Stimulated activated CD4-positive, alpha-beta T cell treated with anti-CD3 and anti-CD28 coated beads, Interleukin-4, amount 100 ng/mL, for 24 hours (primary cell): ENCODE measurements at places on chromosomes 6 and 20.

GRCh38 chr6:142846883-142847287 is 98.1 kb downstream of the HIVEP2 start:
- no peak for DNase-seq

GRCh38 chr6:87879132-87879861 is 168.3 kb upstream of the SPACA1 start:
- DNase-seq: no peak

DNA sequence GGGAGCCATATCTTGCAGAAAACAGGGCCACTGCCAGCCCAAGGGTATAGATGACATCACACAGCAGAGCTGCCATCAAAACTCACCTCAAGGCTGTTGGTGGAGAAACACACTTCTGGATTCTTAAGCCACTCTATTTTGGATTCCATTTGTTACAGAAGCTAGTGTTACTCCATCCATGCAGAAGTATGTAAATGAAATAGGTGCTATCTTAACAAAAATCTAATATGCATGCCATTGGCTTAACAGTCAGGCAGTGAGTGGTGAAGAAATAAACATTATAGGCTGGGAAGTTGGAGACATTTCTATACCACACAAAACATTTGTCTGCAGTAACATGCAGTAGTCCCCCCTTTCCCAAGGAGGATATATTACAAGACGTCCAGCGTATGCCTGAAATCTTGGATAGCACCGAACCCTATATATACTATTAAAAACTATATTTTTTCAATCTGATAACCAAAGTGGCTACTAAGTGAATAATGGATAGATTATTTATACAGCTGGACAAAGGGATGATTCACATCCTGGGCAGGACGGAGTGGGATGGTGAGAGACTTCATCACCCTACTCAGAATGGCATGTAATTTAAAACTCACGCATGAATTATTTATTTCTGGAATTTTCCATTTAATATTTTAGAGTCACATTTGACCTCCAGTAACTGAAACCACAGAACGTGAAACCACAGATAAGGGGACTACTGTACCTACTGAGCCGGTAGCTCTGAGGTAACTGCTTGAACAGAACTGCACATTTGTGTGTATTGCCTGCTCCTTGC is 160.0 kb upstream of the PLN start:
- DNase-seq: no peak

DNA sequence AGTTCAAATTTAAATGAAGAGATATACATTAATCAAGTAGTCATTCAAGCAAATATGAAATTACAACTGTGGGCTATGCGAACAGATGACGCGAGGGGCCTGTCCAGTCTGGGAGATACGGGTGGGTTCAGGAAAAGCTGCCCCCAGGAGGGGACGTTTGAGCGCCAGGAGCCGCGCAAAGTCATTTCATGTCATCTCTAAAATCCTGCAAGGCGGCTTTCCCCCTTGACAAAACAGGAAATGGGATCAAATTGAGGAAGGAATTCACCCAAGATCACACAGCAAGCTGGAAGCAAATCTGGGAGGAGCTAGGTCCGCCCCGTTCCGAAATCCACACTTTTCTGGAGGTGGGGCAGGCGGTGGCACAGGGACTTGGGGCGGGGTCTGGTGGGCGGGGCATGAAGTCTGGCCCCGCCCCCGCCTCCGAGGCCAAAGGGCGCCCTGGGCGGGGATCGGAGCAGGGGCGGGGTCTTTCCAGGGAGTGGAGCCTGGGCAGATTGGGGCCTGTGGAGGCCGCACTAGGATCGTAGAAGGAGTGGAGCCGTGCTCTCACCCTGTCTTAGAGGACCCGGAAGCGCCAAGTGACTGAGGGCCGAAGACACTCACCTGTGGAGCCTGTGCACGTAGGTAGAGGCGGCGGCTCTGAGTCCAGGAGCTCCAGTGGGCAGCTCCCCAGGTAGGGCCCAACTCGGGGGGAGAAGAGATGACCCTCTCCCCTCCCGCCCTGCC is at the start of gene LPIN3:
Gene LPIN3 (plus strand): TSS at position 495 of the 729 bp plus-strand sequence. CDS start 4,983 bp downstream, outside the sequence.
- peak; percentile 42 for DNase-seq

GRCh38 chr20:11957911-11958310 is 40.2 kb downstream of the BTBD3 start:
- no peak for DNase-seq

- no peak for DNase-seq
These were observed 107.7 kb downstream of the CD109 start for GRCh38 chr6:73803562-73804241.

GRCh38 chr6:83637953-83638352 is 70.9 kb downstream of the SNAP91 start:
- no peak for DNase-seq

DNA sequence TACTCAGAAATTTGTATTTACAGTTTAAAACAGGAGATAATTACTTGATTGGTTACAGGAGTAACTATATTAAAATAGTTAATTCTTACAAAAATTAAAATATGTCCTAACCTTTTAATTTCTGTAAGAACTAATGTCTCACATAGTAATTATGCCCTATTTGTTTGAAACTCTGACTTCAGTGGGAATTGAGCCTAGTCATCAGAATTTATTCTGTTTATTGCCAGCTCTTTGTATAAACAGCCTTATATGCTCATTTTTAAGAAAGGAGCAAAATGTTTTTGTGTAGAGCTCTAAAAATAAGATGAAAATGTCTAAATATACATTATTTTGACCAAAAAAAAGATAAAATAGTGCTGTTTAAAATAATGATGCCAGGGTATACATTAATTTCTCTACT is 21.5 kb downstream of the TRMT11 start:
- no peak for DNase-seq

- DNase-seq: no peak
These were observed 763.2 kb upstream of the FLRT3 start for GRCh38 chr20:15100506-15101160.

GRCh38 chr20:16360668-16361067 is 212.6 kb downstream of the KIF16B start:
- DNase-seq: no peak

- no peak for DNase-seq
These were observed 51.0 kb downstream of the SCGN start for GRCh38 chr6:25703005-25703404.

- DNase-seq: no peak
These were observed 10.5 kb upstream of the BMP2 start for GRCh38 chr20:6756693-6757595.

- no peak for DNase-seq
These were observed 2.3 kb upstream of the EPB41L1 start for GRCh38 chr20:36152261-36152660.

GRCh38 chr6:41779336-41779735 is 364 bp downstream of the FRS3 start:
- DNase-seq: no peak

GRCh38 chr20:23404196-23404595 is 17.1 kb downstream of the NAPB start:
- DNase-seq: no peak

GRCh38 chr6:167549213-167549612 is 224.3 kb downstream of the TTLL2 start:
- no peak for DNase-seq

GRCh38 chr6:3541006-3541585 is 84.2 kb upstream of the SLC22A23 start:
- DNase-seq: no peak

- no peak for DNase-seq
These were observed 61.7 kb downstream of the CDH22 start for GRCh38 chr20:46246559-46246958.

GRCh38 chr6:137890983-137891537 is 24.0 kb downstream of the TNFAIP3 start:
- DNase-seq: no peak

DNA sequence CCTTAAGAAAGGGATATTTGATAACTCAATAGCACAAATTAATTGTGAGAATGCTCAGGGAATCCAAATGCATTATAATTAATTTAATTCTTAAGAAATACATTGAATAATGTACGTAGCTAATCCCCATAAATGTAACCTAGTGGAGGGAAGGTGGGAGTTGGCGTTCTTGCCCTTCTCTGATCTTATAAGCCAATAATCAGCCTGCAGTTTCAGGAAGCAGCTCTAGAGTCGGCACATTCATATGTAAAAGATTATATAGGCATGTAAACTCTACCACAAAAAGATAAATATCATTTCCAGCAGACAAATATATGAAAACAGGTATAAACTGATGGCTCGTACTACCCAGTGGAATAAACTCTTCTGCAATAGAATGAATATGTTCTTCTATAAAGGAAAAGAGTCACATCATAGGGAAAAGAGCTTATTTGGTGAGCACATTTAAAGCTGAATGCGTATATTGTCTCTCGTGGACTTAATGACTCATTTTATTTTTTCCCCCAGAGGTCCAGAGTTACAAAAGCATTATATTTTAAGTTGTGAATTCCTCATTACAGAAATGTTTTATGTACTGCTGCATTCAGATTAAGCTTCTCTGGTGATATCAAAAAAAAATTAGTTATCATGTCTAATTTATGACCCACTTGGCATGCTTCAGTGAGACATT is 112.2 kb downstream of the TFAP2A start:
- DNase-seq: no peak

- no peak for DNase-seq
These were observed 154.5 kb downstream of the CD83 start for GRCh38 chr6:14271789-14272736.

DNA sequence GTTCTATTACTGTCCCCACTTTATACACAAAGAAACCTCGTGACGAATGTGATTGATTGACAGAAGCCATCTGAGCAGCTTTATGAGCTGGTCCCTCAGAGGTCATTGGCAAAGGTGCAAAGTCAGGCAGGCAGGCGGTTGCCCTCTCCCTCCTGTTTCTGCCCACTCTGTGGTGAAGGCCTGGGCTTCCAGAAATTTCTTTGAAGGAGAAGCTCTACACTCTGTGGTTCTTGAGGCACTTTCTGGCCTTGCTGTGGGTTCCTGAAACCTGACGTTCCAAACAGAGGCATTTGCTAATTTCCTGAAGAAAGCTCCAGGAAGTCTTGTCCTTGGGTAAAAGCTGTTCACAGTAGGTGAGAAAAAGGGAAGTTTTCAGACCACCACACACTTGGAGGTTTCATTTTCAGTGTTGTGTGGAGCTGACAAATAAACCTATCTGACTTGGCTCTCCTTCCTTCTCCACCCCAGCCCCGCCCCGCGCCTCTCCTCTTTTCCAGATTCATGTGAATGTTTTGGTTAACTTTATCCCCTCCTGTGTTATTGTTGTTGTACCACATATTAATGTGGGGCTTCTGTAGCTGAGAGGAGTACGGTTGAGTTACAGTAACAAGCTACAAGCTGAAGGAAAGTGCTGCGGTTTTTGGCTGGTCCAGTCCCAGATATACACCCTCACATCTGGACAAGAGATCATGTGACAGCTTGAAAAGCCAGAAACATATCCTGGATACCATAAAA is 274.1 kb downstream of the CLIC5 start:
- no peak for DNase-seq

DNA sequence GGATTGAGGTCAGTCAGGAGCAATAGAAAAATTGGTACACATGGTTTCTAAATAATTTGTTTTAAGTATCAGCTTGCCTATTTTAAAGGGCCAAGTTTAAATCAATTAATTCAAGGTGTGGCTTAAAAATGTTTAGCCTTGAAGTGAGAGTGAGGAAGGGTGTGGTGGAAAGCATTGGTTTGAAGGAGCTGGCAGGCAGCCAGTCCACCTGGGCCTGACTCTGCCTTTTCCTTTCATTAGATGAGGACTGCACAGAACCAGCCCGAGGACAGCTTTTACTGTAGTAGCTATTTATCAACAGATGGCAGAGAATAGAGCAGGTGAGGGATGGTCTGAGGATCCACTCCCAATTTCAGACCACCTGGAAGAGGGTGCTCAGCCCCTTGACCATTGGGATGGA is 42.4 kb downstream of the DHX35 start:
- DNase-seq: peak; percentile 8

GRCh38 chr6:98484696-98485095 is 349.7 kb upstream of the POU3F2 start:
- no peak for DNase-seq

- no peak for DNase-seq
These were observed 51.8 kb downstream of the NKAIN2 start for GRCh38 chr6:123855506-123855905.

GRCh38 chr6:127051571-127052260 is 66.8 kb upstream of the RSPO3 start:
- DNase-seq: no peak

DNA sequence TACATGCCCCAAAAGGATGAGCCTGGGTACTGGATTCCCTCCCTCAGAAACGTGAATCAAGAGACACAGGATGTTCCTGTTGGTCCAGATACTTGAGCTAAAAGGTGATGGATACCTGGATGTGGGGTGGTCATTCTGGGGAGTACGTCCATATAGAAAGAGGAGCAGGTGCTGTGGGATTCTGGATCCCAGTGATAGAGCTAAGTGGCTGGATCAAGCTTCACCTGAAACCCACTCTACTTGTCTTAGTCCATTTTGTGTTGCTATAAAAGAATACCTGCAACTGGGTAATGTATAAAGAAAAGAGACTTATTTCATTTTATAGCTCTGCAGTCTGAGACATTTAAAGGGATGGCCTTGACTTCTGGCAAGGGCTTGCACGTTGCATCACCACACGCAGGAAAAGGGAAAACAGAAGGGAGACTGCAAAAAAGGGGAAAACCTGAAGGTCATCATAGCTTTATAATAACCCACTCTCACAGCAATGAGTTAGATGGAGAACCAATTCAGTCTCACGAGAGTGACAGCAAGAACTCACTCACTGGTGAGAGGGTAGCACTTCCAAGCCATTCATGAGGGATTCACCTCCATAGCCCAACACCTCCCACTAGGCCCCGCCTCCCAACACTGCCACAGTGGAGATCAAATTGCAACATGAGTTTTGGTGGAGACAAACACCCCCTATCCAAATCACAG is 31.2 kb downstream of the RIPOR3 start:
- DNase-seq: no peak

DNA sequence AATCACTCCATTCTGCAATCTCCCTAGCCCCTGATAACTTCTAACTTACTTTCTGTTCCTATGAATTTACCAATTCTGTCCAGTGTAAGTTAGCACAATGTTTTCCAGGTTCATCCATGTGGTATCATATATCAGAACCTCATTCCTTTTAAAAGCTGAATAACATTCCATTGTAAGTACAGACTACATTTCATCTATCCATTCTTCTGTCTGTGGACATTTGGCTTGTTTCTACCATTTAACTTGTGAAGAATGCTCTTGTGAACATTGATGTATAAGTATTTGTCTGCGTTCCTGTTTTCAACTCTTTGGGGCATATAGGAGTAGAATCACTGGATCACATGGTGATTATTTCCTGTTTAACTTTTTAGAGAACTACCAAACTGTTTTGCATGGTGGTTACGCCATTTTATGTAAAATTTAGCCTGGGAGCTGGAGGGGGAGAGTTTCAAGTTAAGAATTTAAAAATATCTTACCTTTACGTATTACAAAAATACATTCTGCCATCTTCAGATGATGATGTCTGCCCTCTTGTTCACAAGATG is 156.5 kb downstream of the BTBD3 start:
- no peak for DNase-seq
